GM12892 (cell line): ENCODE measurements at places on chromosomes 11 and 22.
A peak's percentile ranks its signal among the peaks of the same experiment; 100 is the strongest.

GRCh38 chr11:46134540-46134939 is 13.3 kb upstream of the PHF21A start:
- no peak for DNase-seq

- DNase-seq: no peak
Observed at GRCh38 chr11:78292109-78292803, 103.5 kb downstream of the USP35 start.

DNA sequence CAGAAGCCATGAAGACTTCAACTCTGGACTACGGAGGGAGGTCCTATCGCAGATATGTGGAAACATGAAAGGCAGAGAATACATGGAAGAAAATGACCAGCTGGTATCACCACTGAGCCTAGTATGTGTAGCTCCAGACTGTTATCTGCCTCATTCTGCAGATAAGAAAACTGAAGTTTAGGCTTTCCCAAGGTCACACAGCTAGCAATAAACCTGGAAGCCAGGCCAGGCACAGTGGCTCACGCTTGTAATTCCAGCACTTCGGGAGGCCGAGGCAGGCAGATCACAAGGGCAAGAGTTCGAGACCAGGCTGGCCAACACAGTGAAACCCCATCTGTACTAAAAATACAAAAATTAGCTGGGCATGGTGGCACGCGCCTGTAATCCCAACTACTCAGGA is 15.6 kb upstream of the VWCE start:
- DNase-seq: no peak

- no peak for DNase-seq
Observed at GRCh38 chr22:34019190-34019845, 99.0 kb upstream of the LARGE1 start.

GRCh38 chr11:13090228-13090708 is 81.2 kb downstream of the RASSF10 start:
- no peak for DNase-seq

- DNase-seq: no peak
Observed at GRCh38 chr22:29691636-29692326, 28.0 kb upstream of the CABP7 start.

- peak; percentile 15 for DNase-seq
Observed at GRCh38 chr11:35305670-35306382, 113.5 kb downstream of the SLC1A2 start.

DNA sequence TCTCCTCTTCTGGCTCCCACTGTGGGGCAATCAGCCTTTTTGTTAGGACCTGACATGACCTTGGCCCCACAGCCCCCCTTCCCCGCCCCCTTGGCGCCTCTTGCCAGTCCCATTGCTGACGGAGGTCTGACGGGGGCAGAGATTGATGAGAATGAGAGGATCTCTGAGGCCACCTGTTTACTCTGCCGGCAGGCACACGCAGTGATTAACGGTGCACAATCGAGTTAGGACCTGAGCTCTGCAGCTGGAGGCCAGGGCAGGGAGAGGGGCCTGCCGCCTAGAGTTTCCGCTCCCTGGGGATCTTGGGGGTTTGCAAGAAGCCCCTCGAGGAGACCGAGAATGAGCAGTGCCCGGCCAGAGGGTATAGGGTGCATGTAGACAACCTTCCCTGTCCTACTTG is 6.8 kb upstream of the CHRM1 start:
- DNase-seq: no peak

- no peak for DNase-seq
Observed at GRCh38 chr11:96161307-96162089, 181.5 kb downstream of the MAML2 start.
